ENCODE measurements at places on chromosomes 4 and X. TPM values are rescaled to one million over a fixed set of nuclear protein-coding genes. Genes with fewer than 3 reads are reported as not detected.

HAND2 gene
- total RNA-seq = not detected

FOXR2 gene
- not detected for total RNA-seq

GC gene
- total RNA-seq = not detected

GYPE gene
- 0.10 TPM for total RNA-seq

CFP gene
- total RNA-seq = 139 TPM

GAGE12J gene
- not detected for total RNA-seq

MAGEA4 gene
- 0.31 TPM for total RNA-seq

CCSER1 gene
- 7.9 TPM for total RNA-seq

SERTM2 gene
- under 0.01 TPM for total RNA-seq

FMR1NB gene
- not detected for total RNA-seq

NAA11 gene
- not detected for total RNA-seq

ARHGAP36 gene
- total RNA-seq = not detected

FDCSP gene
- not detected for total RNA-seq

SORCS2 gene
- total RNA-seq = 0.10 TPM

ITGB1BP2 gene
- 0.84 TPM for total RNA-seq

IL13RA1 gene
- total RNA-seq = 39.3 TPM

FRAS1 gene
- total RNA-seq = under 0.01 TPM

DDX53 gene
- not detected for total RNA-seq

SYP gene
- 0.42 TPM for total RNA-seq

UGT8 gene
- total RNA-seq = 3.3 TPM

CYTL1 gene
- 0.84 TPM for total RNA-seq

GPR82 gene
- total RNA-seq = under 0.01 TPM

BST1 gene
- 76.4 TPM for total RNA-seq

HEPH gene
- total RNA-seq = under 0.01 TPM

SYN1 gene
- 0.21 TPM for total RNA-seq

TSC22D3 gene
- 1,104 TPM for total RNA-seq

LIMCH1 gene
- total RNA-seq = 0.10 TPM

ASMT gene
- 0.73 TPM for total RNA-seq

PAGE3 gene
- total RNA-seq = not detected

CHST7 gene
- total RNA-seq = 24.7 TPM

ETFDH gene
- 16.7 TPM for total RNA-seq

NUDT10 gene
- 0.31 TPM for total RNA-seq

C4orf33 gene
- 14.6 TPM for total RNA-seq

PROM1 gene
- total RNA-seq = 0.31 TPM

UGT2A1 gene
- total RNA-seq = not detected

TENM3 gene
- total RNA-seq = not detected

TRIM60 gene
- not detected for total RNA-seq

MPP1 gene
- total RNA-seq = 80.9 TPM

MAP3K15 gene
- 0.10 TPM for total RNA-seq

FANCB gene
- total RNA-seq = 5.4 TPM

YIPF7 gene
- not detected for total RNA-seq

RNF128 gene
- total RNA-seq = not detected

ANXA10 gene
- not detected for total RNA-seq
